SHP77 treated with DMSO at 0.1 percent for 48 hours (cell line): ENCODE measurements at places on chromosomes 2 and 18.
A peak's percentile ranks its signal among the peaks of the same experiment; 100 is the strongest.

GRCh38 chr2:168243061-168243460, 4.3 kb downstream of the STK39 start:
- DNase-seq: no peak

DNA sequence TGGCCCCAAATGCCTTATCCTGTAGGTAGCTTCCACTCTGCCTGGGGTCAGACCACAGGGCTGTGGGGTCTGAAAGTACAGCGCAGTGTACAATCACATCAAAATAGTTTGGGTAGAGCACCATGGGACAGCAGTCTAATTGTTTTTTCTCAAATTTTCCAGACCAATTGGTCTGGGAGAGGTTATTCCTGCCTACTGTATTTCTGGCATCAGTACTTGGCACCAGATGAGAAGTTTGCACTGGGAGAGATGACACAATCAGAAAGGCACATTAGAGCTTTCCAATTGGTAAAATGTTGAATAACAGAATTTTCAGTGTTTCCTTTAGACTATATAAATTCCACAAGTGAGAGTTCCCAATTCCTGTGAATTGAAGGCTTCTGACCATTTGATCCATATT, 30.9 kb upstream of the LRRTM1 start:
- DNase-seq: no peak

- no peak for DNase-seq
Observed at GRCh38 chr2:181312515-181312927, 144.7 kb upstream of the ITGA4 start.

GRCh38 chr2:147547440-147547839, 297.4 kb upstream of the ACVR2A start:
- no peak for DNase-seq

DNA sequence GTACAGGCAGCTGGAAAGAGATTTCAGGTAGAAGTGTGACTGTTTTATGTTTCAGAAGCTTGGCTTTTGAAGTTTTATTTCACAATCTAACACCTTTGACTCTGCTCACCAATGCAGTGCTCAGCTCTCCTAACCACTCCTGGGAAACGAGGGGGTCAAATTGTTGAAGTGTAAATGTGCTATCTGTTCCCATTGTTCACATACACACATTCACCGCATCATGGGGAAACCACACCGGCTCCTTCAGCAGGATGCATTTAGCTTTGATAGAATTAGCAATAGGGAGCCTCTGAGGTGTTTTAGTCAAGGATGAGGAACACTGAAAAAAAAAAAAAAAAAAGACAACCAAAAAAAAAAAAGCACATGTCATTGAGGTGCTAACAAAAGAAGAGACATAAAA, 13.4 kb upstream of the DLGAP1 start:
- DNase-seq: no peak

DNA sequence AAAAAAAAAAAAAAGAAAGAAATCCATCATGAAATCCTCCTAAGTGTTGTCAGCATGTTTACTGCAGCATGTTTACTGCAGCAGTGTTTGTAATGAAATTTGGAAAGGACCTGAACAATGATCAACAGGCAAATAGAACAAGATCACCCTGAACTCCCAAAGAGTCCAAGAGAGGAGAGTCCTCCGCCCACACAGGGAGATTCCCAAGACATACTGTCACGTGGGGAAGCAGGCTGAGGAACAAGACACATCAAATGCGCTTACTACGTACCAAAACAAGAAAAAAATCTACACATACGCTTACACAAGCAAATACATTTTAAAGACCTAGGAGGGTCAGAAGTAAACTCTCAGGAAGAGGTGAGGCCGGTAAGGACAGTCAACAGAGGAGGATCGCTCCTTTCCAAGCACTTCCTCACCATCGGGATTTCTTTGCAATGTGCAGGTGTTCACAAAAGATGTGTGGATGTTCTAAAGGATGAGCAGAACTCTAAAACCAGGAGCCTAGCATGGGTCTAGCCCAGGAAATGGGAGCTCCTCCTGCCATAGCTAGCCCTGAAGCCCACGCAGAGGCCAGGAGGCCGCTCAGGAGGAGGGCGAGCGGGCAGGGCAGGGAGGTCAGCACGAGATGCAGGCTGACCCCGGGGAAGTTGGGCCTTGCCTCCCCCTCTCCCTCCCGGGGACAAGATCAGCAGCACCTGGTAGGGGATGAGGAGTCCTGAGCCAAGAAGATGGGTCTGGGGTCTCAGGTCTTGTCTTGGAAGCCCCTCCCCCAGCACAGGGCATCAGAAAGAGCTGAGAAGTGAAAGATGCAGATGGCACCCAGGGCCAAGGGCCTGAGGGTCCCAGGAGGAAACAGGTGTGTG, 66.4 kb downstream of the ZNF516 start:
- no peak for DNase-seq

GRCh38 chr2:164009756-164010337, 274.0 kb upstream of the FIGN start:
- no peak for DNase-seq

DNA sequence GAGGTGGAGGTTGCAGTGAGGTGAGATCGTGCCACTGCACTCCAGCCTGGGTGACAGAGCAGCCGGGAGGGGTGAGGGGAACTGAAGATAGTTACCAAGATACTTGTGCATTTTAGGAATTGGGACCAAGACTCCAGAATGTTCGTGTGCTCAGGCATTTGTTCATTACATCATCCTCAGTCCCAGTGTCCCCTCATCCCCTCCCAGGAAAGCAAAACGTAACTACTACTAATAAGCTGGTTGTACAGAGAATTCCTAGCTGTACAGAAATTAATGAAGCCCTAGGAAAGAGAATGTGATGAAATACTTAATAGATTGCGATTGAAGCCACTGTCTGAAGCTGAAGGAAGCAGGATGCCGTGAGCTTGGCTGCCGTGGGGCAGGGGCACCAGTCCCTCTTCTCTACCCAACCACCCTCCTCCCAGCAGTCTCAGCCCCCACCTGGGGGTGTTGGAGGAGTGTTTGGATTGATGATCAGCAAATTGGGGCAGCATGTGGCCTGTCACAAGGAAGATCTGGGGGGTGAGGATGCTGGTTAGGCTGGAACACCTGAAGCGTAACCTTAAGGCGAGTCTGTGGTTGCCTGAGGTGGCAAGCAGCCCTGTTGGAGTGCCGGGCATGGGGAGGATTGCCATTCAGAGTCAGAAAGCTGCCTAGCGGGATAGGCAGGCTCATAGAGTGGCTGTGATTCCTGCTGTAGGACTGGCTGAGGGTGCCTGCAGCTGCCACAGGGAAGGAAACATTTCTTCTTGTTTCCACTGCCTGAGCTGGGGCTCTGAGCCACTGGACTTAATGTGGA, 140.9 kb downstream of the SH3RF3 start:
- DNase-seq: no peak

DNA sequence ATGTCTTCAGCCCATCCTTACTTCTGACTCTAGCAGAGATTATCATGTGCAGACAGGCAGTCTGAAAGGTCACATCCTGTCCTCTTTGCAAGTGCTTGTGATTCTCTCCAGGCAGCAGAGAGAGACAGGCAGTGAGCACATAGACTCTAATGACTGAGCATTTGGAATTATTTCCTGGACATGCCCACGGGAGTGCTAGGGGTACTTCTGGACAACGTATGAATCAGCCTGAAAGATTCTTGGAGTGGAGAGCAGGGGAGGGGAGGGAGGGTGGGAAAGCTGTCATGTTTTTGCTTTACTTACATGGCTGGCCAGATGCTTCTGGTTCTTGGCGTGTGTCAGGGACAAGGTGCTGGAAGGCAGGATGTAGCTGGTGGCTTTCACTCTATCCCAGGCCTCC, 150.6 kb downstream of the RIF1 start:
- no peak for DNase-seq

DNA sequence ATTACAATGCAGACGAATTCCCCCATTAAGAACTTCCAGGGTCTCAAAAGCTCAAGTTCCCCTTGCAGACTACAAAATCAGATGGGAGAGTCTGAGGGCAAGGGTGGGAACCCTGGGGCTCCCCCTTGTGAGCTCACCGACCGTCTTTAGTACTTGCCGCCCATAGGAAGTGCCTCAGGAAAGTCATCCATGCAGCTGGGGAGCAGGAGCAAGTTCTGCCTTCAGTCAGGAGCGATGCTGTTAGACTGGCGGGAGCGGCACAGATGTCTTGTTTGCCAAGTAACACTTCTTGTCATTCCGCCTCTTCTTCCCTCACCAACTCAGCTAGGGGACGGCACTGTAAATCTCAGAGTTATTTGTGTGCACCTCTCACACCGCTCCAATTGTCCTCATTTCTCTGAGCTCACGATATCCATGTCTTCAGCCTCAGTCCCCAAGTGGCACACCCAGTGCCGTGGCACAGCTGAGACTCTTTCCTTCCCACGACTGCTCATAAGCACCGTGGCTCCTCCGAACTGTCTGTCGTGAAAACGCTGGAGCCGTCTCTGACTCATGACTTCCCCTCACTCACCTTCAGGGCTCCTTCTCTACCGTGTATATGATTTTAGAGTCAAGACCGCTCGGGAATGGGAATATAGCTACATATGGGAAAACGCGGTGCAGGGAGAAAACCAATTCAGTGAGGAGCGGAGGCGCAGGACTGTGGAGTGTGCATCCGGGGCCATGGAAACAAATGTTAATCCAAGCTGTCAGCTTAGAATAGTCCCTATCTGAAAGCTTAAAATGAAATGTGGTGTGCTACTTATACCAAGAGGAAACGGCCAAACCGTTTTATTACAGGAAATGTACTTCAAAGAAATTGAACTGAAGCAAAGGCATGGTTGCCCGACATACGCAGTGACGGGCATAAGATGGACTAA, 34.0 kb downstream of the UXS1 start:
- DNase-seq: no peak

- DNase-seq: peak; percentile 61
Observed at GRCh38 chr2:219253753-219254589, at the start of gene TUBA4A. TSS of gene TUBA4A (minus strand) at chr2:219253918. CDS start at chr2:219253858, 60 bp downstream.

DNA sequence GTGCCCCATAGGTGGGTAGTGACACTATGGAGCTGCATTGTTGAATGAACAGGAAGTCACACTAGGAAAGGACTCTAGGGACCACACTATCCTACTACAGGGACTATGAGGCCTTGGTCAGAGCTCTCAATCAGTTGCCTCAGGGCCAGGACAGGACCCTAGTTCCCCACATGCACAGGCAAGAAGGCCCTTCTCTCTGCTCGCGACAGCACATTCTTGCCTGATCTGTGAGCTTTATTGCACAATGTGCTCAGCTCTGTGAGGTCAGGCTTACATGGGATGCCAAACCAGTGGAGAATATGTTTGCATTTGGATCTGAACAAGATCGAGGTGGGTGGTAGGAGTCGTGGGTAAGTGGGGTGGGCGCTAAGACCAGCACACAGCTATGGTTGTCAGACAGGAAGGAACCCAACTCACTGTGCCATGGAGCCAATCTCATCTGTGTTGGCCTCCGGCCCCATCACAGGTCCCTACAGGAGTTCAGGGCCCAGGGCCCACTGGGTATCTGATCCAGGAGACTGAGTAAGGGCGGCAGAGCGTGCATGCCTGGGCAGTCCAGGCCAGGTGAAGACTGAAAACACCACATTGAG, 8.0 kb downstream of the PCARE start:
- DNase-seq: no peak

- no peak for DNase-seq
Observed at GRCh38 chr2:39608686-39609441, 56.9 kb upstream of the TMEM178A start.

DNA sequence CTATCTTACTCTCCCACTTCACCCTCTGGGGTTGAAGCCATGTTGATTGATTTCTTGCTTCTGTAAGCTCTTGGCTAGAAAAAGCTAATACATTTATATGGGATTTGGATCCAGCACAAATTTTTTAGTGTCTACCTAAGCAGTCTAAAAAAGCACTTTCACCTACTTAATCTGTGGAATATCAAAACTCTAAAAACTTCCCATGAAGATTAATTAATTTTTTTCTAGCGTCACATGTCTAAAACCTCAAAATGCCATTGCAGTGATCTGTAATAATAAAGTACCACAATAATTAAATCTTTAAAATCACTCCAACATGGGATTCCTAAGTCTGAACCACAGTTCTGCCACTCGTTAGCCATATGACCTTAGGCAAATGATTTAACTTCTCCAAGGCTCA, 180.1 kb downstream of the EN1 start:
- DNase-seq: no peak

- DNase-seq: no peak
Observed at GRCh38 chr2:65096948-65097347, 33.0 kb downstream of the RAB1A start.

- DNase-seq: peak; percentile 30
Observed at GRCh38 chr2:22020091-22020742, 896.4 kb downstream of the TDRD15 start.

- no peak for DNase-seq
Observed at GRCh38 chr2:10193851-10194820, 71.6 kb downstream of the RRM2 start.

DNA sequence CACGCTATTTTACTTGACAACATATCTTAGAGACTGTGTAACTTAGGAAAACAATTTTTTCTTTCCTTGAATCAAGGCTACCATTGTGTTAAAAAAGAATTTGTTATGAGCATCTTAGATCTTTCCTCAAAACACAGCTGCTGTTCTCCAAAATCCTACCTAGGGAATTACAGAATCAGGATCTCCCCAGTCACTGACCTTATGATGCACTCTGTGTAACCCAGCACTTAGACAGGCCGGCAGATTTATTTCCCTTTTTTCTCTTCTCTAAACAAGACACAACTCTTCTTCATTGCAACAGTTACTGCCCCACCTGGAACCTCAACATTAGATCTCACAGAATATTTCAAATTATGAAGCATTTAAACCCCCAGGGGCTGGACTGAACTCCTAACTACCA, 13.5 kb upstream of the C2orf15 start:
- DNase-seq: no peak

DNA sequence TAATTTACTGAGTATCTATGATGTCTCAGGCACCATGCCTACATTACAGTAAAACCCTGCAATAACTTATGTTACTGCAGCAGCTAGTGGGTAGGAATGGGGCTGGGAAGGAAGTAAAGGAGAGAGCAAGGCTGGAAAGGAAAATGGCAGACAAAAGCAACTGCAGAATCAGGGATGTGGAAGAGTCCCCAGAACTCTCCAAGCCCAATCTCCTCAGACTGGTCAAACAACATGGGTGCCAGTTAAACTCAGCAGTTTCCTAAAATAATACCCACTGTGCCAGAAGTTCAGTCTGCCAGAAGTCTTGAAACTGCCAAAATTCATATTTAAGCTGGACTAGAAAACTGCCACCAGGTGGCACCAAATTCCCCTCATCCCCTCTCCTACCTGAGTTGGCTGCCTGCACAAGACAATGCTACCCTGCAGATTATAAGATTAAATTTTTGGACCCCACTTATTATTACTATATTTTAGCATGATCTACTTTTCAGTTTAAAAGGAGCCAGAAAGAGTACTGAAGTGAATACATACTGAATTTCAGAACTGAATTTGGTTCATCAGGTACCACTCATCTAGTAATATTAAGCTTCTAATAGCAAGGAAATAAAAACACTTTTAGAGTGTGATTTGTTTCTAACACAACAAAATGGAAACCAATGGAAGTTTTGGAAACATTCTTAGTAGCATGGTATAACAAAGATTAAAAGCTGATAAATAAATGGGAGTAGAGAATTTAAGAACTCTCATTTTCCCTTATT, 86.8 kb upstream of the DNER start:
- peak; percentile 13 for DNase-seq

GRCh38 chr2:149808556-149808955, 221.0 kb upstream of the MMADHC start:
- no peak for DNase-seq

GRCh38 chr2:10771786-10772185, 40.8 kb downstream of the PDIA6 start:
- no peak for DNase-seq

- peak; percentile 69 for DNase-seq
Observed at GRCh38 chr2:10911291-10912075, at the start of gene KCNF1. TSS of gene KCNF1 (plus strand) at chr2:10911934. CDS start at chr2:10912427, 493 bp downstream.
